ENCODE measurements at places on chromosomes 1 and 21. TPM values are rescaled to one million over a fixed set of nuclear protein-coding genes. Genes with fewer than 3 reads are reported as not detected.

CDC42 gene
- total RNA-seq, result 322 TPM

PGD gene
- 127 TPM for total RNA-seq

SHE gene
- total RNA-seq, result not detected

LAPTM5 gene
- under 0.01 TPM for total RNA-seq

RAB25 gene
- total RNA-seq, result 48.7 TPM

IL12RB2 gene
- 1.0 TPM for total RNA-seq

RGS13 gene
- not detected for total RNA-seq

BCL2L15 gene
- under 0.01 TPM for total RNA-seq

UBE2U gene
- total RNA-seq, result not detected

ADGRB2 gene
- 0.34 TPM for total RNA-seq

RHCE gene
- total RNA-seq, result 0.43 TPM

CCNL2 gene
- total RNA-seq, result 139 TPM

SPOCD1 gene
- total RNA-seq, result 26.3 TPM
